Mesenteric fat pad (tissue), 1 donor: ENCODE measurements at places on chromosomes 16 and 17.

- DNase-seq, result no peak
Observed at GRCh38 chr17:79147746-79148506, 73.3 kb downstream of the ENGASE start.

GRCh38 chr17:19799796-19800195 lies 51.7 kb upstream of the ALDH3A1 start:
- DNase-seq, result no peak

- peak; percentile 77 for DNase-seq
Observed at GRCh38 chr16:11130978-11131665, 124.9 kb downstream of the SOCS1 start.

DNA sequence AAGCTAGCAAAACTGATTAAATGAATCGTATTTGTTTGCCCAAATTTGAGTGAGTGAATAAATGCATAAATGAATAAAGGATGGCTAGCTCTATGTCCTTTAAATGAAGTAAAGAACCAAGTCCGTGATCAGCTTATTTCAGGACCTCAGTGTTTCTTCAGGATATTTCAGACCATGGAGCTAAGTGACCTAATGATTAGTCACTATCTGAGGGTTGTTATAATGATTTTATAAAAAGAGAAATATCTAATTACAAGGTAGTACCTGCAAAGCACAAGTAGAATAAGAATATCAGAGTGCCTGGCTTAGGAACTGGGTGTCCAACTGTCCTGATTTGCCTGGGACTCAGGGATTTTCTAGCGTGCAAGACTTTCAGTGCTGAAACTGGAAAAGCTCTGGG lies 12.5 kb downstream of the KCNJ2 start:
- no peak for DNase-seq

GRCh38 chr16:1089822-1090619 lies 6.0 kb downstream of the C1QTNF8 start:
- no peak for DNase-seq

- DNase-seq, result no peak
Observed at GRCh38 chr16:89311636-89312035, 94.1 kb downstream of the ZNF778 start.

DNA sequence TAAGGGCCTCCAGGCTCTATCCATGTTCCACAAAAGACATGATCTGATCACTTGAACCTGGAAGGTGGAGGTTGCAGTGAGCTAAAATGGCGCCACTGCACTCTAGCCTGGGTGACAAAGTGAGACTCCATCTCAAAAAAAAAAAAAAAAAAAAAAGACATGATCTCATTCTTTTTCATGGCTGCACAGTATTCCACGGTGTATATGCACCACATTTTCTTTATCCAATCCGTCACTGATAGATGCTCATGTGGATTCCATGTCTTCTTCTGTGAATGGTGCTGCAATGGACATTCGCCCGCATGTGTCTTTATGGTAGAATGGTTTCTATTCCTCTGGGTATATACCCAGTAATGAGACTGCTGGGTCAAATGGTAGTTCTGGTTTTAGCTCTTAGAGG lies 124.4 kb downstream of the ANKRD11 start:
- no peak for DNase-seq

DNA sequence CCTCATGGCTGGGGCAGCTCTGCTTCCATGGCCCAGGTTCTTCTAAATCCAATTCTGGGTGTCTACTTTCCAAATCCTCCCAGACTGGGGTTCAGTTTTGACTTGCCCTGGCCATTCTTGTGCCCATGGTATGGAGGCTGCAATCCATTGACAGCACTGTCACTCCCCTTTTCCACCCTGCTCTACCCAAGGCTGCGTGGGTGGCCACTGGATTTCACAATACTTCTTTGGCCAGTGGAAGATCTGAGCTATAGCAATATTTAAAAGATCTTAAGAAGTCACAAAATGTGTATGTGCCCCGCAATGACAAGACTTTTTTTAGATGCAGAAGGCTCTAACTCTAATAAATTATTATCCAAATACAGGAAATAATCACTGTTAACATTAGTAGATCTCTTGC lies 329.4 kb upstream of the CCL2 start:
- DNase-seq, result no peak

- DNase-seq, result no peak
Observed at GRCh38 chr17:83161298-83162034, 82.1 kb downstream of the METRNL start.

DNA sequence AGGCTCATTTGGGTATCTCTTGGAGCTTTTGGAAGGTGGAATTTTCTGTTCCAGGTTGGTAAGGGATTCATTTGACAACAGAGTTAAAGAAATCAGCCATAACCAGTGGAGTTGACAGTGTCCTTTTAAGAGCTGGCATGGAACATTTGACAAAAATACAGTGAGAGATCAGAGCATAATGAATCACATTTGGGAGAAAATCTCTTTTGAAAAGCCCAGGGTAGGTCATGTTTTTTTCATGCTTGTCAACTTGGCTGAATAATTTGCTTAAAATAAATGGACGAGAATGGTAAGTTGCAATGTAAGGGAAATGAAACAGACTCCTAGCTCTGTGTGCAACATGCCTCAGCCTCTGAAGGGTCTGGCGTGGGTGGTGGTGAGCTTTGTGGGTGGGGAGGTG lies 235.3 kb upstream of the N4BP1 start:
- DNase-seq, result no peak

DNA sequence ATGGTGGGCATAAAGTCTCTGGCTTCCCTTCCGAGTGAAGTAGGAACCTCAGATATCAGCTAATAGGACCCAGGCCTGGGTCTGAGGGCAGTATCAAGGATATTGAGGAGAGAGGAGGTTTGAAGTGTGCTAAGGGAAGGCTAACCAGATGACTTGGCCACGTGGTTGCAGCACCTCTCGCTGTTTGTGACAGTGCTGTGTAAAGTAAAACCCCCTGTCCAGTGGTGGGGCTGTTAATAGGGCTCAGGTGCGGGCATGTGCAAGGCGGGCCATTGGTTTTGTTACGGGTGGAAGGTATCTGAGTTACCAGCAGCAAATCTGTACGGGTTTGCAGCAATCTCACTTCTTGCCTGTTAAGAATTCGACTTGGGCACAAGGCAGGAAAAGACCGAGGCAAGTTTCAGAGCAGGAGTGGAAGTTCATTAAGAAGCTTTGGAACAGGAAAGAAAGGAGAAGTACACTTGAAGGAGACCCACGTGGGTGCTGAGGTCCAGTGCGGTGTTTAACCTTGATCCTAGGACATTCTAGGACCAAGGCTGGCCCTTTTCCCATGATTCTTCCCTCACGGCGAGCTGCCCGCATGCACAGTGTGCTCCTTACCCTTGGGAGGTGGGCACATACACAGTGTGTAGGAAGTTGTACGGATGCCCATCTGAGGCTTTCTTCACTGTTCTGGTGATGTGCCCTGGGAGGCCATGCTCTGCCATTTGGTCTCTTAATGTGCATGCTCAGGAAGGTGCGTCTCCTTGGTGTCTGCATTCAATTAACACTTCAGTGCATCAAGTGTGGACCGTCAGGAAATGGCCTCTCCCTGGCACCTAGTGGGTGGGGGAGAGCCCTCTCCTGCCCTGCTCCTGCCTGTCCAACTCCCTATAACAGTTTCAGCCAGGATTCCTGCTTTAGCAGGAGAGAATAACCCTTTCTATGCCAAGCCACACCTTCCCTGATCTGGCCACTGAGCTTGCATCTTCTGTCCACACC lies 20.3 kb downstream of the SGF29 start:
- DNase-seq, result no peak

- DNase-seq, result no peak
Observed at GRCh38 chr17:76253841-76254240, 11.3 kb upstream of the UBALD2 start.

DNA sequence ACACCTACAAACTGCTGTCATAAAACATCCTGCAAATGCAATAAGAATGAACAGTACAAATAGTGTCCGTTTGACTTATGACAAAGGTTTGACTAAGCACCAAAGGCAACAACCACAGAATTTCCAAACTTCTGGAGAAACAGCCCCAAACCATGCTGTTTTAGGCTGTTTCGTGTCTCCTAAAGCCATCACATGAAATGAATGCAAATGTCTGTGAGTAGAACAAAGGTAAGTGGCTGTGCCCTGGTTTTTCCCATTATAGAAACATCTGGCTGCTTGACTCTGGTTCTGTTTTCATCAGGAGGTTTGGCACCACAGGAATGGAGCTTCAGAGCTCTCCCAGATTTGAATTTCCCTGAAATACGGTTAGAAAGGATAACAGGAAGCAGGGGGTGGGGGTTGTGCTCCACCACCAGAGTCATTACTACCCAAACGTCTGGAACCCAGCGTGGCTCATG lies 4.6 kb upstream of the EMP2 start:
- no peak for DNase-seq

DNA sequence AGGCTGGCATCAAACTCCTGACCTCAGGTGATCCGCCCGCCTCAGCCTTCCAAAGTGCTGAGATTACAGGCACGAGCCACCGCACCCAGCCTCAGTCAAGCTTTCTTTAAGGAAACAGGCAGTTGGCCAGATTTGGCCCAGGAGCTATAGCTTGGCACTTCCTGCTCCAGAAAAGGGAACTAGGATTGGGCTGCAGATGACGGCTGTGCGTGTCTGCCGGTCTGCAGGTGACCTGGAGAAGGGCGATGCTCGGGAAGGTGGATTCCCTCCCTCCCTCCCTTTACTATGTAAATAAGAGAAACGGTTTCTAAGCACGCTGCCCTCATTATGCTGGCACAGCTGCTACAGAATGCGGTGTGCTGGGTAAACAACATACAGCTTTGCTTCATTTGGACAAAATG lies 215.9 kb downstream of the RPTOR start:
- peak; percentile 80 for DNase-seq

DNA sequence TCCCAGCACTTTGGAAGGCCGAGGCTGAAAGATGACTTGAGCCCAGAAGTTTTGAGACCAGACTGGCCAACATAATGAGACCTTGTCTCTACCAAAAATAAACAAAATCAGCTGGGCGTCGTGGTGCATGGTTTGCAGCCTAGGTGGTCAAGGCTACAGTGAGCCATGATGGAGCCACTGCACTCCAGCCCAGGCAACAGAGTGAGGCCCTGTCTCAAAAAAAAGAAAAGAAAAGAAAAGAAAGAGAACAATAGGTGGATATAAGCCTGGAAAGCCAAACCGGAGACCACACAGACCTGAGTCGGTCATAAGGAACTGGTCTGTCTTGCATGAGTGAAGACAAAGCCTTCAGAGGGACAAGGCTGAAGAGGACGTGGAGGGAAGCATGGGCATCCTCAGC lies 14.4 kb downstream of the ATP6V0D1 start:
- DNase-seq, result no peak

DNA sequence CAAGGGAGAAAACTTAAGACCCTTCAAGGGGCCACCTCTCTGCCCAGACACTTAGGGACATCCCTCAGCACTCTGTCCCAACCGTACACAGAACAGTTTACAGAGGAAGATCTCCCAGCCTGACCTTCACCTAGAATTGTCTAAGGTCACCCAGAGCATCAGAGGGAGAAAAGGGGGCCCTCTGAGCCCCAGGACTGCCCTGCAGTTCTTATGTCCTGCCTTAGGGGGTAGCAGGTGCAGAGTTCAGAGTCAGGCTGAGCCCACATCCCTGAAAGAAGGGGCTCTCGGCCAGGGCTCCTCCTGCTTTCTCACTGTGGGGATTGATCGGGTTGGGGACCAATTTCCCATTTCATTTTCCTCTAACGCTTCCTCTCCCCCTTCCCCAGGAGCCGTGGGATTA lies 15.4 kb downstream of the CA4 start:
- DNase-seq, result peak; percentile 41

- no peak for DNase-seq
Observed at GRCh38 chr16:82094942-82095540, 60.0 kb downstream of the HSD17B2 start.

- DNase-seq, result peak; percentile 41
Observed at GRCh38 chr16:11955713-11956123, 9.3 kb upstream of the TNFRSF17 start.

GRCh38 chr17:57566721-57567120 lies 178.4 kb downstream of the CCDC182 start:
- no peak for DNase-seq

DNA sequence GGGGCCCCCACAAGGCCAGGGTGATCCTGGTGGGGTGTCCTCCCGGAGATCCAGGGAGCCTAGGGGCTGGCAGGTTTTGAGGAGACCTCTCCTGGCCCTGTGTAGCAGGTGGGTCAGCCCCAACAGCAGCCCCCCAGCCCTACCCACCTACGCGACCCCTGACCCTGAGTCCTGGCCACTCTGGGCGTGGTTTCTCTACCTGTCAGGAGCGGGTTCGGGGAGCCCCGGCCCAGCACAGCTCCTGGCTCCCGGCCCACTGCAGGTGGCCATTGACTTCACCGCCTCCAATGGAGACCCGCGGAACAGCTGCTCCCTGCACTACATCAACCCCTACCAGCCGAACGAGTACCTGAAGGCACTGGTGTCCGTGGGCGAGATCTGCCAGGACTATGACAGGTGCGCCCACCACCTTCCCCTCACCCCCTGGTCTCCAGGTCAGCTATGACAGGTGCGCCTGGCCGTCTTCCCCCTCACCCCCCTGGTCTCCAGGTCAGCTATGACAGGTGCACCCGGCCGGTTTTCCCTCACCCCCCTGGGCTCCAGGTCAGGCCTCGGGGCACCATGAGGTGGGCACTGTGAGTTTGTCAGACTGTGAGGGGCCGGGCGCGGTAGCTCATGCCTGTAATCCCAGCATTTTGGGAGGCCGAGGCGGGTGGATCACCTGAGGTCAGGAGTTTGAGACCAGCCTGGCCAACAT lies 13.0 kb downstream of the CPNE7 start:
- DNase-seq, result no peak

DNA sequence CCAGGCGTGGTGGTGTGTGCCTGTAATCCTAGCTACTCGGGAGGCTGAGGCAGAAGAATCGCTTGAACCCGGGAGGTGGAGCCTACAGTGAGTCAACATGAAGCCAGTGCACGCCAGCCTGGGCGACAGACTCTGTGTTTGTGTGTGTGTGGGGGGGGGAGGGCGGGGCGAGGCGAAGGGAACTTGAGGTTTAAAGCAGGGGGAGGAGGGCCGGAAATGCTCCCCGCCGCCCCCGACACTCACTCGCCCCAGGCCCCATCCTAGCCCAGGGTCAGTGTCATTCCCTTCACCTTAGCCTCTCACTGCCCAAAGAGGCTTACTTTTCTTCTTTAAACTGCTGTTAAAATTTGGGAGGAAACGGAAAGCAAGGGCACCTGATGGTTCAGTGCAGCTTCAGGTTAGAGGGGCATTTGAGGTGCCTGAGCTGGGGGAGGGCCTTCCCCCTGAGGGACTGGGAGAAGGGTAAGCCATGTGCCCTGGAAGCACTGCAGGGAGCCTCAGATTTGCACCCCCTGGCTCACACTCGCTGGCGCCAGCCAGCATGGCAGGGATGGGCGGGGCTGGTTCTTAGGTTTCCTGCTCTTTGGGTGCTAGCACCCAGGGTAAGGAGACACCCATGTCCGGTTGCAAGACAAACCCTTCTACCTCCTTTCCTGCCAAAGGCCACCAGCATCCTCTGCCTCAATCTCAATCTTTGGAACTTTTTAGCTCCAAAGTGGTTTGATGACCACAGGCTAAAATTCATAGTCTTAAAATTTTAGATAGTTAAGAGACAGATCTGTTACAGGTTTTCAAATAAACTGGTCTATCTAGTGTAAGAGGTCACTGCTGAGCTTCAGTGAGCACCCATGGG lies 2.2 kb upstream of the LIMD2 start:
- DNase-seq, result no peak

DNA sequence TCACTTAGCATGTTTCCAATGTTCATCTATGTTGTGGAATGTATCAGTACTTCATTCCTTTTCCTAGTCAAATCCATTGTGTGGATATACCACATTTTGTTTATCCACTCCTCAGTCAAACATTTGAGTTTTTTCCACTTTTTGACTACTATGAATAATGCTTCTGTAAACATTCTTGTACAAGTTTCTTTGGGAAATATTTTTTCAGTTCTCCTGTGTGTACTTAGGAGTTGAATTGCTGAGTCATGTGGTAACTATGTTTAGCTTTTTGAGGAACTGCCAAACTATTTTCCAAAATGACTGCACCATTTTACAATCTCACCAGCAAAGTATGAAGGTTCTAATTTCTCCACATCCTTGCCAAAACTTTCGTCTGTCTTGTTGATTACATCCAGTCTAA lies 223.7 kb upstream of the AXIN2 start:
- no peak for DNase-seq
